ENCODE measurements at places on chromosomes 6 and 20.

GRCh38 chr6:98452685-98453084, 381.7 kb upstream of the POU3F2 start:
- DNase-seq, result no peak

DNA sequence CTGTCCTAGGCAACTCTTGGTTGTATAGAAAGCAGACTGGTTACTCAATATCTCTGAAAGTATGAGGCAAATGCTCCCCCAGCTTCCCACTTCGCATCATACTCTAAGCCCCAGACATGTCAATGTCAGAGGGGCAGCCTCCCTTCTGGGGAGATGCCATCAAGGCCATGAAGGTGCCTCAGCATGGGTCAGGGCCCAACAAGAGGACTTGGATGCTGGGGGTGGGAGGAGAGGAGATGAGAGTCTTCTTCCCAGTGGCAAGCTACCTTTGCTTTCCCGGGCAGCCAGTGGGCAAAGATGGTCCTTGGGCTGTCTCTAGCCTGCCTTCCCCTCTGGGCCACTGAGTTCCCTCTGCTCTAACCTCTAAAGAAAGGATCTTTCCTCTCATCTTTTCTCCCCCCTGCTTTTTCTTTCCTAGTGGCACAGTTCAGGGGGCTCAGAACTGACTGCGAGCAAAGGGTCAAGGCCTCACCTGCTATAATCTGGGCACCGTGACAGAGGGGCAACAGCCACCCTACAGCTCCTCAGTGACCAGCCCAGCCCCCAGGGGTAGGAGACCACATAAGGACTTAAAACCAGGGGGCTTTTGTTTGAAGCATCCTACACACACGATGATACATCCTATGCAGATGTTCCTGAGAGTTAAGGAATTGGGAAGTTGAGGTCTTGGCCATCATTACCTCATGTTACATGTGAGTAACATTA, 26.2 kb downstream of the MOCS1 start:
- no peak for DNase-seq

- no peak for DNase-seq
These were observed 99.0 kb upstream of the CDYL start for GRCh38 chr6:4677011-4677750.

DNA sequence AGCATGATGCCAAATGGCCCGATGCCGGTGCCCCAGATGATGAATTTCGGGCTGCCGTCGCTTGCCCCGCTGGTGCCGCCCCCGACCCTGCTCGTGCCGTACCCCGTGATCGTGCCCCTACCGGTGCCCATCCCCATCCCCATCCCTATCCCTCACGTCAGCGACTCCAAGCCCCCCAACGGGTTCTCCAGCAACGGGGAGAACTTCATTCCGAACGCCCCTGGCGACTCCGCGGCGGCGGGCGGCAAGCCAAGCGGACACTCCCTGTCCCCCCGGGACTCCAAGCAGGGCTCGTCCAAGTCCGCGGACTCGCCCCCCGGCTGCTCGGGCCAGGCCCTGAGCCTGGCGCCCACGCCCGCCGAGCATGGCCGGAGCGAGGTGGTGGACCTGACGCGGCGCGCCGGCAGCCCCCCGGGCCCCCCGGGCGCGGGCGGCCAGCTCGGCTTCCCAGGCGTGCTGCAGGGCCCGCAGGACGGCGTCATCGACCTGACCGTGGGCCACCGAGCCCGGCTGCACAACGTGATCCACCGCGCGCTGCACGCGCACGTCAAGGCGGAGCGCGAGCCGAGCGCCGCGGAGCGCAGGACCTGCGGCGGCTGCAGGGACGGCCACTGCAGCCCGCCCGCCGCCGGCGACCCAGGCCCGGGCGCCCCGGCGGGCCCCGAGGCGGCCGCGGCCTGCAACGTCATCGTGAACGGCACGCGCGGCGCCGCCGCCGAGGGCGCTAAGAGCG, 144.6 kb downstream of the SOBP start:
- peak; percentile 8 for DNase-seq

- no peak for DNase-seq
These were observed 37.0 kb upstream of the ECI2 start for GRCh38 chr6:4172368-4172767.

DNA sequence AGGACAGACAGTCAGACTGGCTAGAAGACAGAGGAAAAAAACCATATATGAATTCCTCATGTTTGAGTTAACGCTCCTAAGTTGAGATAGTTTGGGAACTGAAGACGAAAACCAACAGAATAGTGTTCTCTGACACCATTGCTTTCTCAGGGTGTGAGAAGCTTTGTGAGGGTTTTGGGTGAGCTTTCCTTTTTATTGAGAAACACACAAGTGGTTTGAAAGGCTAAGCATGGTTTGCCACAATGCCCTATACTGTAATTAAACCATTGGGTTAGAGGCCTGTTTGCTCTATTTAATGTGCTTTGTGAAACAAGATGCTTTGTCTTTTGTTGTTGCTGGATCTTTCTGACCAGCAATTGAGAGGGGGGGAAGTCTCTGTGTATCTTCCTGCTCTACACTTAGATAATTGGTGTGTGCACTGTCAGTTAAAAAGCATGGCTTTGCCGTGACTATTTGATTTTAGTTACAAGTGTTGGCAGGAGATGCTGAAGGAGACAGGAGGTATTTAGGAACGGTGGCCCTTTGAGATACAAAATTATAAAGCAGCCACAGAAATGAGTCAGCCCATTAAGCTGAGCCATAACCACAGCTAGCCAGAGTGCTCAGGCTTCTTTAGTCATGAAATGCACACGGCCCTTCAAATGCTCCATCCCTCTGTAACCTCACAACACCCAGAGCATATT, 273.0 kb upstream of the PREP start:
- no peak for DNase-seq

GRCh38 chr20:44428174-44429016, 47.3 kb upstream of the TTPAL start:
- no peak for DNase-seq

DNA sequence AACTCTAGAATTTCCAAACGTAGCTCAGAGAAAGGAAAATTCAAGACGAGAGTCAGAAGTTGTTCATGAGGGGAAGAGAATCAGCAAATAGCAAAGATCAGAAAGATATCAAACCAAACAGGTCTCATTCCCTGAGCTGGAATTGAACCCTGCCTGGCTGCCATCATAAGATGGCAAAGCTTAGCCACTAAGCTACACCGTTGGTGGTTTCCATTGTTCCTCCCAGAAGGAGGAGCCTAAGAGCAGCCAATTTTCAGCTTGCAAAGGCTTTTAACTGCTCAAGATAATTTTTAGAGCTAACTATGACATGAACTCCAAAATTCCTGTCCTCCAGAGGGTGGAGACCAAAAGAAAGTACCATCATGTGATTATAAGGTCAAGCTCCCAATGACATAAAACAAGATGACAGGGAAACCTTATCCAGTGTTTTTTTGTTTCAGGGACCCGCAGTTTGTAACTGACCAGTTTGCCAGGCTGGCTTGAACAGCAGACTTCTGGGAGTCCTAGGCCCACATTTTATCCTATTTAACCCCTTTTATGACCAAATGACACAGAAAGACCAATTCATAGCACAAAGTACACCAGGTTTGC, 55.9 kb downstream of the COL11A2 start:
- no peak for DNase-seq

DNA sequence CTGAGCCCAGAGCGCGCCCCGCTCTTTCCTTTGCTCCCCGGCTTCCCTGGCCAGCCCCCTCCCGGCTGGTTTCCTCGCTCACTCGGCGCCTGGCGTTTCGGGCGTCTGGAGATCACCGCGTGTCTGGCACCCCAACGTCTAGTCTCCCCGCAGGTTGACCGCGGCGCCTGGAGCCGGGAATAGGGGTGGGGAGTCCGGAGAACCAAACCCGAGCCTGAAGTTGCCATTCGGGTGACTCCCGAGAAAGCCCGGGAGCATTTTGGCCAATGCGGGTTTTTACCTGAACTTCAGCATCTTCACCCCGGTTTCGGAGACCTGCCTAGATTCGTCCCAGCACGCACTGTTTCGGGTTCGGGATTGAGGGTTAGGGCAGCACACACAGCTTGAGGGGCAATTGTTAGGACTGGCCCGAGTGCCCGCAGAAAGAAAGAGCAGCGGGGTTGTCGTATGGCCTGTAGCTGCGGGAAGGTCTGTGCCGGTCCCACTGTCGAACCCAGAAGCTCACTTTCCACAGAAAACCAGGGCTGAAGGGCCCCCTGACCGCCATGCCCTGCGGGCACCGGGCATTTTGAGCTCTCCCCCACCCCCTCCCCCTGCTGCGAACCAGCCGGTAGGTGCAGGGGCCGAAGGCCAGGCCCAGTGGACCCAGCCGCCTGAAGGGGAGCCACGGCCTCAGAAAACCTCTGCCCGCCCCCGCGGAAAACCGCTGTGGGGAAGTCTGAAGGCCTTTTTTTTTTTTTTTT, 2.1 kb downstream of the FOXP4 start:
- peak; percentile 74 for DNase-seq

DNA sequence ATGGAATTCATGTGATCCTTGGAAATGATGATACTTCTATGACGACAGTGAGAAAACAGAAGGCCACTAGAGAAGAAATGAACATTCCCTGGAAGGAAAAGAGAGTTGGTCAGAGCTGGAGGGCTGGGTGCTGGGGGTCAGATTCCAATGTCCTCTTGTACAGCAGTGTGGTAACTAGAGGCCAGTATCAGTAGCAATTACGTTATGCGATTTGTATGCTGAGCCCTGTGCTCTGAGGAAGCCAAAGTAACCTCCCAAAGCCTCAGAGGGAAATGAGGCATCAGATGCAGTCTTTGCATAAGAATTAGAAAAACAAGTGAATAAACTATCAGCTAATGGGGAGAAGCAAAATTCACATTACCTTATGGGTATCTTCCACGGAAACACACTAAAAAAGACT, 65.5 kb upstream of the SLC4A11 start:
- no peak for DNase-seq

GRCh38 chr6:31354158-31354863, 2.7 kb downstream of the HLA-B start:
- DNase-seq, result no peak

GRCh38 chr6:25404091-25404490, 124.9 kb downstream of the CARMIL1 start:
- DNase-seq, result no peak

- DNase-seq, result no peak
These were observed 97.6 kb upstream of the AKIRIN2 start for GRCh38 chr6:87799651-87800050.

- DNase-seq, result no peak
These were observed 63.3 kb downstream of the SLC16A10 start for GRCh38 chr6:111150577-111150976.

DNA sequence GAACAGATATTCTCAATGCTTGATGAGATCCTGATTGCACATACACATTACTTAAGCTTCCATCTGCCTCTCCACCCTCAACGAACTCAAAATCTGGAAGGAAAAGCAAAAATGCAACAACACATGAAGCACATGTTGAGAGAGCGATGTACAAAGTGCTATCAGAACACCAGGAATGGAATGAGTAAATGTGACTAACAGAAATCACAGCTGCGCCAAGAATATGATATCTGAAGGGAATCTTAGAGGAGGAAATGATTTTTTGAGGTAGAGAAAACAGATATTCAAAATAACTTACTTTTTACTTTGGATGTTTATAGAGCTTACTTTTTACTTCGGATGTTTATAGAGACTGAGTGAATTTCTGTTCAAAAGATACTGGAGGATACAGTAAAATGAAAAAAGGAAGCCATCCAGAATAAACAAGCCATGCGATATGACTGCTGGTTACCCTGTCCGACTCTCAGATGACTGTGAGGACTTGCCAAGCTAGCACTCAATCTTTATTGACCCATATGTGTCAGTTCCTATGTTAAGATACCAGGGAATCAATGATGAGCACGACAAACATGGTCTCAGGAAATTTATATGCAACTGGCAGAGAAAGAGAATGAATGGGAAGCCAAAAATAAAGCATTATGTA, 102.0 kb downstream of the SMLR1 start:
- no peak for DNase-seq

GRCh38 chr6:136191606-136192312, 58.4 kb downstream of the MTFR2 start:
- no peak for DNase-seq

DNA sequence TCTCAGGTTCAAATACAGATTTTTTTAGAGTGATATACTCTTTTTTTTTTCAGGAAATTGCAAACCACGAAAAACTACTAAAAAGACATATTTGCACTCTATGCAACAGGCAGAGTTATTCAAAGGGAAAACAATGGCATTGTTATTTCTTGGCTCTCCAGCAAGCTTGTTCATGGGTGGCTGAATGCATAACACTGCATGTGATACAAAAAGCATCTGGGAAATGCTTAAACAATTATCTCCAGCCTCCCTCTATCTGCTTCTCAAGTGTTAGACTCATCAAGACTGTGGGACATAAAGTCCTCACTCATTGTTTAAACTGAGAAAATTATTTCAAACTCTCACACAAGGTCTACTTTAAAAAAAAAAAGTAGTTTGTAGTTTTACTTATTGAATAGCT, 7.3 kb upstream of the COL12A1 start:
- DNase-seq, result no peak

DNA sequence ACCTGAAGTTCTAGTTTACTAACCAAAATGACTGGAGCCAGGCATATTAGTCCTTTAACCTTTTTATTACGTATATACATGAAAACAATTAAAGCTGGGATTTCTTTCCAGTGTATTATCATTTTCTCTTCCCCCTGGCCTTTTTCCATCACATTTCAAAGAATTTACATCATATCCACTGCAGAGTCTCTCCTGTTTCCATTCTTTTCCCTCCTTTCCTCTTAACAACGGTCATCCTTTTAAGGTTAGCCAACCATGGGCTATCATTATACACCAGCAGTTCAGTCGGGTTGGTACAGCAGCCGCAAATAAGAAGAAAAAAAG, 104.6 kb downstream of the TFAP2A start:
- no peak for DNase-seq

DNA sequence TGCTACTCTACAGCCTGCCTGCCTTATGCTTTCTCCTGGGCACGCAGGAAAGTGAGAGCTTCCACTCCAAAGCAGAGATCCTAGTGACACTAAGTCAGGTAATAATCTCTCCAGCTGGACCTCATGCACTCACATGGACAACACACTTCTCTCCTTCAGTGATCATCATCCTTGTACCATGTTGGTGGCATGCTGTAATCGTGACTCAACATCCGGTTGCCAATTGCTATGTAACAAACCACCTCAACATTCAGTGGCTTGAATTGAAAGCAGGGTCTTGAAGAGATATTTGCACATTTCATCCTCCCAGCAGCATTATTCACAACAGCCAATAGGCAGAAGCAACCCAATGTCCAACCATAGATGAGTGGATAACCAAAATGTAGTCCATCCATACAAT, 40.3 kb upstream of the PPP1R3G start:
- DNase-seq, result no peak
